ENCODE measurements at places on chromosomes 12 and 14. TPM values are rescaled to one million over a fixed set of nuclear protein-coding genes. Genes with fewer than 3 reads are reported as not detected.

DNA sequence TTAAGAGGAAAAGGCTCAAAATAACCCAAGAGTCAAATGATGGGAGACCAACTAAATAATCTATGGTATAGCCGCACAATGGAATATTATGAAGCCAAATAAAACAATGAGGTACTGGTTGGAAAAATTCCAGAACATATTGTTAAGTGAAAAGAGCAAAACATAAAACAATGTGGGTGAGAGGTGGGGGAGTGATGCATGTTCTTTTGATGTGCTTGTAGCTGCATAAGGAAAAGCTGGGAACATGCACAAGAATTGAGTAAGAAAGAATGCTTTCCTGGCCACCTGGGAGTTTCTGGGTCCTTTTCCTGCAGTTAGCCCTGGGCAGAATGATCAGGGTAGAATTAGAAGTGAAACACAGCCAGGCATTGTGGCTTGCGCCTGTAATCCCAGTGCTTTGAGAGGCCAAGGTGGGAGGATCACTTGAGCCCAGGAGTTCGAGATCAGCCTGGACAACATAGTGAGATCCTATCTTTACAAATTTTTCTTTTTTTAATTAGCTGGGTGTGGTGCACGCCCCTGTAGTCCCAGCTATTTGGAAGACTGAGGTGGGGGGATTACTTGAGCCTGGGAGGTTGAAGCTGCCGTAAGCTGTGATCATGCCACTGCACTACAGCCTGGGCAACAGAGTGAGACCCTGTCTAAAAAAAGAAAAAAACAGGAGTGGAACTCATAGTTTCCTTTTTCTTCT is 7.9 kb downstream of the ABCB9 start:
- DNase-seq = no peak

LRRC74A gene
- not detected for total RNA-seq

EML5 gene
- 7.9 TPM for total RNA-seq

GRCh38 chr14:85599939-85600338 is 70.0 kb downstream of the FLRT2 start:
- no peak for DNase-seq

DNA sequence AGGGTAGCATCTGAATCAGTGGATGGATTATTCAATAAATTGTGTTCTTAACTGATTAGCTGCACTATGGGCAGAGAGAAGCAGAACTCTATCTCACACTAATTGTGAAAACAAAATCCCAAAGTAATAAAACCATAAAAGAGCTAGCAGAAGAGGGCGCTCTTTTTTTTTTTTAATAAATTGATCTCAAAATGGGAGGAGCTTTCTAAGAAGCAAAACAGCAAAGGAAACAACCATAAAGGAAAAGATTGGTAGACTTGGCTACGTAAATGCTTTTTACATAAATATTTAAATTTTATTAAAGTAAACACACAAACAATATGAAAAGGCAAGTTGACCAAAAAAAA is 1.5 kb upstream of the TM7SF3 start:
- DNase-seq = no peak

TRIM9 gene
- 28.9 TPM for total RNA-seq

DNA sequence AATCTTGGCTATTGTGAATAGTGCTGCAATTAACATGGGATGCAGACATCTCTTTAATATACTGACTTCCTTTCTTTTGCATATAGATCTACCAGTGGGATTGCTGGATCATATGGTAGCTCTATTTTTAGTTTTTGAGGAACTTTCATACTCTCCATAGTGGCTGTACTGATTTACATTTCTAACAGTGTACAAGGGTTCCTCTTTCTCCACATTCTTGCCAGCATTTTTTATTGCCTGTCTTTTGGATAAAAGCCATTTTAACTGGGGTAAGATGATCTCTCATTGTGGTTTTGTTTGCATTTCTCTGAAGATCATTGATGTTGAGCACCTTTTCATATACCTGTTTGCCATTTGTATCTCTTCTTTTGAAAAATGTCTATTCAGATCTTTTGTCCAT is 8.4 kb downstream of the AMDHD1 start:
- no peak for DNase-seq

MRPS35 gene
- total RNA-seq = 64.8 TPM
